ENCODE measurements at places on chromosomes 7 and 10.
A peak's percentile ranks its signal among the peaks of the same experiment; 100 is the strongest.

- peak; percentile 8 for DNase-seq
Observed at GRCh38 chr10:60237977-60238758, 151.5 kb downstream of the ANK3 start.

DNA sequence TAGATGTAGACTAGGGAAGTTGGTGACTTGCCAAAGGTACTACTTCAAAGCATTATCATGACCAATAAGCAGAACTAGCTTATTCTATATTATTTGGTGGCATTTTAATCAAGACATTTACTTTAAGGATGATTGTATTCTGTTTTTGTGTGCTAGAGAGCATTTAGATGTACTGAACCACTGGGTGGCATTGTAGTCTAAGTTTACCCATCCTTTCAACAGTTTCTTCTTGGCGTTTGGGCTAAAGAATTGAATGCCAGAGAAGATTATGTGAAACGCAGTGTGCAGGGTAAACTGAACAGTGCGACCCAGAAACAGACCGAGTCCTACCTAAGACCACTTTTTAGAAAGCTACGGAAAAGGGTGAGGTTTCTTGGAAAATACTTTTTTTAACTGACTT lies 26.8 kb downstream of the PRPF18 start:
- no peak for DNase-seq

DNA sequence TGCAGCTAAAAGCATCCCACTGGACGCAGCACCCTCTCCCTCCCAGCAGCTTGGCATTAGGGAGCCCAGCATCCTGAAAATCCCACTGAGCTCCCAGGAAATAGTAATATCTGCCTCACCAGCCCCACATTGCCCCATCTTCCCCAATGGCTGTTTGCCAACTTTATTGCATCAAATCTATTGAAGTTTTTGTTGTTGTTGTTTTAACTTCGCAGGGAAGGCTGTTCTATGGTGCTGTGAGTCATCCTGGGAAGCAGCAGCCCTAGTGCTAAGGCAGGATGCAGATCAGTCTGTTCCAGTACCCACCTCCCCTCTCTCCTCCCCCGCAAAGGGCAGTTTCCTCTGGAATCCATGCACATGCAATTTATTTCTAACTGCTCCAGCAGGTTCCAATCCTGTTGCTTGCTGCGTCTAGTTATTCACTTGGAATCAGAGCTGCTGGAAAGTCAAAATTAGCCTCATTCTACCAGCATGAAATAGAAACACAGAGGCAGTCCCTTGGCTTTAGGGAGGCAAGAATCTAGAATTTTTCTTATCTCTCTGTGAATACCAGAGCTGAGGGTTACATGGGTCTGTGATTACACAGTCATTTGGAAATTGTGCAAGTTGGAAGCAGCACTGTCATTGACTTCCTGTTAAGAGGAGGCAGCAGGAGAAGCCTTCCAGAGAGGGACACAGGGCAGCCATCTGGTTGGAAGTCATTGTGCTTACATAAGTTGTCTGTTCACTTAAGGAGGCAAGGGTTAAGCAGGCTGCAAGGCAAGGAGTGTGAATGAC lies 115.9 kb upstream of the CACUL1 start:
- no peak for DNase-seq

GRCh38 chr7:105346593-105347322 lies 42.0 kb downstream of the SRPK2 start:
- no peak for DNase-seq

GRCh38 chr10:11260170-11260569 lies 242.5 kb downstream of the CELF2 start:
- DNase-seq, result no peak

GRCh38 chr7:123692471-123692877 lies 36.8 kb downstream of the LMOD2 start:
- DNase-seq, result no peak
